ENCODE measurements at places on chromosomes 7 and 10.

GRCh38 chr10:78934532-78934898, 134.3 kb upstream of the ZMIZ1 start:
- no peak for DNase-seq

DNA sequence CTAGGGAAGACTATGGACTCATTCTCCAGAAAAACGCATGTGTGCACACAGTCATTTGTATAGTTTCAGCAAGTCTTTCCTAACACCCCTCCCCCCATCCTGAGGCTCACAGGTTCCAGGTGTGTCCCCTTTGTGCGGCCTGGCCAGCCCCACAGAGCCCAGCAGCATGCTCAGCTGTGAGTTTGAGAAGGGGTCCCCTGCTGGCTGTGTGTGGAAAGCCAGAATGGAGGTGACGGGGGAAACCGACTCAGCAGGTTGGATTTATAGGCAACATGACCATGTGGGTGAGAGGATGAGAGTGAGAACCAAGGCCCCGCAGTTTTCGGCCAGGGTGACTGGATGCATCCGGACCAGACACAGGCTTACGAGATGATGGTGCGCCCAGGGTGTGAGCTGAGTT, 9.9 kb downstream of the PTPRE start:
- DNase-seq: no peak

- no peak for DNase-seq
Observed at GRCh38 chr7:71350680-71351079, 218.7 kb downstream of the GALNT17 start.

DNA sequence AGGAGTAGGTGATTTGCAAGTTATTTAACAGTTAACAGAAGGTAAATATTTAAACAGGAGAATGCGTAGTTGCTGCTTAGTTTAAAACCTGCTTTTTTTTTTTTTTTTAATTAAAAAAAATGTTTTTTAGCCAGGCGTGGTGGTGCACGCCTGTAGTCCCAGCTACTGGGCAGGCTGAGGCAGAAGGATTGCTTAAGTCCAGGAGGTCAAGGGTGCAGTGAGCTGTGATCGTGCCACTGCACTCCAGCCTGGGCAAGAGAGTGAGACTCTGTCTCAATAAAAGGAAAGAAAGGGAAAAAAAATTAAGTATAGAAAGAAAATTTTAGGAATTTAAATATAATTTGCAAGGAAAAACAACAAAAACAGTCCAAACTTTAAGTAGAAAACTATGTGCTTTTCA, 71.6 kb downstream of the BTRC start:
- DNase-seq: no peak

GRCh38 chr7:133613250-133613790, 360.4 kb downstream of the EXOC4 start:
- no peak for DNase-seq

- DNase-seq: no peak
Observed at GRCh38 chr7:120079704-120080103, 193.3 kb upstream of the KCND2 start.

GRCh38 chr7:91800389-91800788, 80.1 kb downstream of the MTERF1 start:
- DNase-seq: no peak

Measured in stimulated activated CD4-positive, alpha-beta T cell treated with anti-CD3 and anti-CD28 coated beads, Interleukin-1b, Interleukin-23, amount 100 ng/mL, for 1 hour (primary cell).